Body of pancreas (tissue), 4 donors: ENCODE measurements at places on chromosomes 2 and 18. TPM values are rescaled to one million over a fixed set of nuclear protein-coding genes. Genes with fewer than 3 reads are reported as not detected.
A peak's percentile ranks its signal among the peaks of the same experiment; 100 is the strongest.

DNA sequence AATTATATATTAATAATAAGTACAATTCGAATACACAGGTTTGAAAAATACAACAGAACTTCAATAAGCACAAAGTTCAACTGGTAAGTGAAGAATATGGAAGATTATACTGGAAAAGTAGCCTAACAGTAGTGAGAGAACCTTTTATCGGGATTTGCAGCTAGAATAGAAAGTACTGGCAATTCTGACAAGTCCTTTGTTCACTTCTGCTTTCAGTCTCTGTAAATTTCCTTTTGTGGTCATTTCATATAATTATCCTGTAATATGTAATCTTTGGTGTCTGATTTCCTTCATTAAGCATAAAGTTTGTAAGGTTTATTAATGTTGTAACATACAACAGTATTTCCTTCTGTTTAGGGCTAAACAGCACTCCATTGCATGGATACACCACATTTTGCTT lies 67.2 kb downstream of the CUL3 start:
- H3K27me3 ChIP-seq: no peaks in the 10 kb centered on the region
- H3K27ac ChIP-seq: no peak overlapping the region
- H3K4me3 ChIP-seq: no peak overlapping the region
- no peaks in the 10 kb centered on the region for H3K36me3 ChIP-seq
- peaks cover 17% of the 10 kb centered on the region for H3K4me1 ChIP-seq
- DNase-seq: no peak

- no peak overlapping the region for H3K4me3 ChIP-seq
- H3K4me1 ChIP-seq: no peaks in the 10 kb centered on the region
- H3K27ac ChIP-seq: no peak overlapping the region
Measured at GRCh38 chr2:10591207-10591606, 98.6 kb downstream of the NOL10 start.

GRCh38 chr2:172938713-172939375 lies 136.8 kb upstream of the MAP3K20 start:
- H3K4me3 ChIP-seq: no peak overlapping the region
- peak overlapping the region; percentile 64 for H3K27ac ChIP-seq
- no peak for DNase-seq
- H3K27me3 ChIP-seq: no peaks in the 10 kb centered on the region

DNA sequence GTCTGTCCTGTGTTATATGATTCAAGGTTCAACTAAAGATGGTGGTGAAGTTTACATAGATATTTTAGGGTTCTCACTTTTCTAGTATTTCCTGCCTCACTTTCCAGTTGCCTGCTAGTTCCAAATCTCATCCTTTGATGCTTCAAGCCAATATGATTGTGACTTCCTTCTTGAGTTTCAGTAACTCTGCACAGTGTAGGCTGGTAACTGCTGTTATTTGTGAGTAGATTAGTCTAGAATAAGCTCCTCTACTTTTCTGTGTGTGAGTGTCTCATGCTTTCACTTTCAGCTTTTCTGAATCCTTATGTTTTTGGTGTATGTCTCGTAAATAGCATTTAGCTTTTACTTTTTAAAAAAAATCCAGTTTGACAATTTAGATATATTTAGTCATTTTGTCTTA lies 42.6 kb downstream of the GALNT1 start:
- no peak overlapping the region for H3K4me3 ChIP-seq
- no peak for DNase-seq
- H3K27ac ChIP-seq: no peak overlapping the region
- H3K27me3 ChIP-seq: no peaks in the 10 kb centered on the region
- peaks cover 3% of the 10 kb centered on the region for H3K4me1 ChIP-seq

DNA sequence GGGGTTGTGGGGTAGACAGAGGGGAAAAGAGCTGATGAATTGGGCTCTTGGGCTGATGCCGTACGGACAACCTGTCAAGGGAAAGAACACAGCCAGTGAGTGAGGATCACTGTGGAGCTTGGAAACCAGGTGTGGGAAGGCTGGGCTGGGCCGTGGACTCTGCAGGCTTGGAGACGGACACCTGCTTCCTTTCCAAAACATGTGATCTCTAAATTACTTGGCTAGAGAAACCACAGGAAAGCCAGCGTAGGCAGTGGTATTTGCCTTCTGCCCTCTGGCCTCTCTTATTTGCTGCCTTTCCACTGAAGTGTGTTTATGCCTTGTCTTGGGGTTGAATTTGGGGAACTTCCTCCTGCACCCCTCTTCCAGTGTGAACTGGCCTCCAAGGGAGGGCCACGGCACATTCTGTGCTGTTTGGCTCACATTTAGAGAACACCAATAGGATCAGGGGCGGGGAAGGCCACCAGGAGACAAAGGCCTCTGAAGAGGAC lies 267.7 kb downstream of the PRKCE start:
- no peaks in the 10 kb centered on the region for H3K27me3 ChIP-seq
- peak; percentile 64 for DNase-seq
- H3K36me3 ChIP-seq: no peaks in the 10 kb centered on the region
- H3K4me3 ChIP-seq: no peak overlapping the region
- peak overlapping the region; percentile 71 for H3K27ac ChIP-seq

DNA sequence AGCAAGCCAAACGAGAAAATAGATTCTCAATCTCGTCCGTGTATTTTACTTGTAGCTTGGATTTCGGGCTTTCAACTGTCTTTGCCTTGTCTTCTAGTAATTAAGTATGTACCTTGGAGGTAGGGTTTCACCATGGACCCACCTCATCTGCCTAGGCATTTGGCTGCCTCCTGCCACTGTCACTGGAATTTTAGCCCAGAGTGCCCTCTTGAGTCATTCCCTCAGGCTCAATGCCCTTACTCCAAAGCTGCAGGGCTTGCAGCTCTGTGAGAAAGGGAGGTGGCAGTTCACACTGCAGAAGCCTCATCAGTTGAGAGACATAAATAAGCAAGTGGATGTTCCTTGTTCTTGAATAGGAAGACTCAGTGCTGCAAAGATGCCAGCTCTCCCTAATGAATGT lies 89.6 kb downstream of the VSNL1 start:
- H3K27me3 ChIP-seq: no peaks in the 10 kb centered on the region
- H3K4me3 ChIP-seq: no peak overlapping the region
- no peaks in the 10 kb centered on the region for H3K36me3 ChIP-seq
- DNase-seq: no peak
- H3K4me1 ChIP-seq: no peaks in the 10 kb centered on the region

GRCh38 chr2:169782513-169782912 lies 16.2 kb upstream of the SSB start:
- no peaks in the 10 kb centered on the region for H3K4me1 ChIP-seq
- no peak overlapping the region for H3K4me3 ChIP-seq
- H3K36me3 ChIP-seq: no peaks in the 10 kb centered on the region
- H3K27me3 ChIP-seq: no peaks in the 10 kb centered on the region
- DNase-seq: no peak

DNA sequence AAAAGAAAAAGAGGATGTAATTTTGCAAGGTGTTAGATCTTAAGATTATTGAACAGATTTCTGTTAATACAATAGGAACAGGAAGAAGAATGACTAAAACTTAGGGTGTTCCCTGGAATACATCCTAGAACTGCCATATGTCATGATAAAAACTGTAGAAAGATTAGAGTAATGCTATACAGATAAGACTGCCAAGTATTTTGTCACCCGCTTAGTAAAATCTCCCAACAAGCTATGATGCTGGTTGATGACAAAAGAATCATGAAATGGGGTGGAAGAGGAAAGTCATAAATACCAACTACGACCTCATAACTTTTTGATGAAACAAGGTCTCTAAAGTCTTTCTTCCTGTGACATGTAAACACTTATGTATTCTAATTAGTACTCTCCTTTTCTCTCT lies 163.6 kb upstream of the COL3A1 start:
- H3K4me1 ChIP-seq: no peaks in the 10 kb centered on the region
- no peaks in the 10 kb centered on the region for H3K36me3 ChIP-seq
- H3K4me3 ChIP-seq: no peak overlapping the region
- no peak for DNase-seq
- H3K27me3 ChIP-seq: no peaks in the 10 kb centered on the region
- H3K27ac ChIP-seq: no peak overlapping the region

DNA sequence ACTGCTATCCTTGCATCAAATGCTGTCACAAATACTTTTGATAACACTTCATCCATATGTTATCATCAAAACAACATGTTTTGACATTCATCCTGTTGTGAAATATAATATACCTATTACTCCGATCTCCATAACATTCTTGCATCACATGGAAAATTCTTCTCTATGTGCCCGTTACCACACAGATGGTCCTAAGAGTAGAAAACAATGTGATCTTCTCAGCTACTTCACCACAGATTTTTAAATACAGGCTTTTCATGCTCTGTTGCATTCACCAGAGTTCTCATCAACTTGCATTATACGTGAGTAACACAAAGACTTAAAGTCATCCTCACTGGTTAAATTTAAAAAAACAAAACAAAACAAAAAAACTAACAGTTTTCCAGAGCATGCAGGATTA lies 1603.3 kb upstream of the ZEB2 start:
- no peak overlapping the region for H3K4me3 ChIP-seq
- DNase-seq: no peak
- no peaks in the 10 kb centered on the region for H3K4me1 ChIP-seq
- H3K36me3 ChIP-seq: no peaks in the 10 kb centered on the region

- no peaks in the 10 kb centered on the region for H3K4me1 ChIP-seq
- no peaks in the 10 kb centered on the region for H3K36me3 ChIP-seq
- no peaks in the 10 kb centered on the region for H3K27me3 ChIP-seq
- H3K27ac ChIP-seq: no peak overlapping the region
- no peak for DNase-seq
Measured at GRCh38 chr18:71443706-71444480, 1100.2 kb downstream of the CBLN2 start.

- H3K27me3 ChIP-seq: no peaks in the 10 kb centered on the region
- no peaks in the 10 kb centered on the region for H3K36me3 ChIP-seq
- no peak overlapping the region for H3K4me3 ChIP-seq
- DNase-seq: no peak
- H3K27ac ChIP-seq: no peak overlapping the region
Measured at GRCh38 chr2:30622452-30622851, 175.4 kb downstream of the LCLAT1 start.

DNA sequence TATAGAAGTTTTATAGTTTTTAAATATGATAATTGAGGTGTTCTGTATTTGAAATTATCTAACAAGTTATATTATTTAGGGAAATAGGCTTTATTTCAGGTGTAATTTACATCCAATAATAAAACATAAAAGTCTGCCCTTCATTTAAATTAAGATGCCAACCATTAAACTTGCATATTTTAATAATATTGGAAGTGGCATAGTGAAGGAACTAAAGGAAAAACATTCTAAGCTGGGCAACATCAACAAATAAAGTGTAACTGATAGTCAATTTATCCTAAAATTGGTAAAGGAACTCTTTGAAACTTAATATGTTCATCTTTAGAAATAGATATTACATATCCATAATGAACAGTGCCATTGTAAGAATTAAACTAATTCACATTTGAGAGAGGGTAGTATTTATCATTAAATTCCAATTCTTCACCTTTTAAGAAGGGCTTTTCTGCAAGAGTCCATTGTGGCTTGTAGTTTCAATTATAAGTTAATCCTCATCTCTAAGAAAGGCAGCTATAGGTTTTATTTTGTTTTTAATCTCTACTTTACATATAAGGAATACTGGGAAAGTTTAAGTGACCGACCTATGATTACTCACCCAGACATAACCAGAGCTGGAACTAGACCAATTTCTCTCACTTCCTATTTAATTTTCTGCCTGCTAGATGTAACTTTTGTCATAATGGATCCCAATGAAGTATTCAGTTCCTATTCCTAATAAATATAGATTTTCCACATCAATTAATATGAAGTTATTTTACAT lies 401.6 kb downstream of the XIRP2 start:
- no peaks in the 10 kb centered on the region for H3K36me3 ChIP-seq
- H3K4me1 ChIP-seq: peaks cover 16% of the 10 kb centered on the region
- H3K4me3 ChIP-seq: no peak overlapping the region

DNA sequence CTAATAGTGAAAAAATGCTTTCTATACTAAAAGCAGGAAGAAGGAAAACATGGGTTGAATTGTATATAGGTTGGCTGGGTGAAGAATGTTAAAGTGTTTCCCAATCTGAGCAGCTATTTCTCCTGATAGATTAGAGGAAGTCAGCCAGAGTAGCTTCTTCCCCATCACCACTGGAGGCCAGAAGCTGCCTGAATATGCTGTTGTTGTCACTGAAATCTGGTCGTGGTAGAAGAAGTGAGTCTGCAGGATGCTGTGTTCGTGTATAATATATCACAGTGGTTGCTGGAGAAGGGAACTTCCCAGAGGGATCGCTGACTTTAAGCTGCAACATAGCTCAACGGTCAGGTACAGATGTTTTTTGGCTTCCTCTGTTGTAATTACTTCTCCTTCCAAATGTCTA lies 247.5 kb upstream of the LRATD1 start:
- H3K4me3 ChIP-seq: no peak overlapping the region
- no peaks in the 10 kb centered on the region for H3K36me3 ChIP-seq
- no peaks in the 10 kb centered on the region for H3K4me1 ChIP-seq

Gene CFAP221
- 21.5 TPM for total RNA-seq

Gene CYRIA
- total RNA-seq: 5.3 TPM

Gene C1QL2
- 1.0 TPM for total RNA-seq
